ENCODE measurements at places on chromosomes 11 and 22.
A peak's percentile ranks its signal among the peaks of the same experiment; 100 is the strongest.

- DNase-seq, result no peak
Observed at GRCh38 chr11:102197670-102198139, 87.5 kb downstream of the YAP1 start.

DNA sequence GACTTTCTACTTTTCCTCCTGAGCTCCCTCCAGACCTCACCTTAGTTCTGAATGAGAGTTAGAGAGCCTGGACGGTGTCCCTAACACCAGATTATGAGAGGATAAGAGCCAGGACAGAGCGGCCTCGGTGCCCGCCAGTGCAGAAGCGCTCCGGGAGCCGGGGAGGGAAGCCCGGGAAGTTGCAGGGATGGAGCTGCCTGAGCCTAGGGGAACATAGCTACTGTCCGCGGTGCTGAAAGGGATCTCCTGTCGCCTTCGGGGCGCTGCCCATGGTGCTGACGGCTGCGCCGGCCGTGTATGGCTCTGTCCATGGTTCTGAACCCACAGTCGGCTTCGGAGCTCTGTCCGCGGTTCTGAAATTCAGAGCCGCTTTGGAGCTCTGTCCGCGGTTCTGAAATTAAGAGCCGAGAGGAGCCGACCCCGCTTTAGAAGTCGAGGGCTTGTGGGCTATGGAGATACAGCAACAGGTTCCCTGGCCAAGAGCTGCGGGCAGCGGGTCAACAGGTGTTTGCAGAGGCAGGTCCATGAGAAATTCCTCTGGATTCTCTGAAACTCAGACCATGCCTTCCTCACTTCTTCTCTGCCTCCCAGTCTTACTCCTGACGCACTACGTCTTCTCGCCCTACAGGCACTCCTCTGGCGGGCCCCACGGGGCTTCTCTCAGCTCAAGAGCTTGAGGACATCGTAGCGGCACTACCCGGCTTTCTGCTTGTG lies 814 bp downstream of the NPAS4 start:
- DNase-seq, result no peak

- no peak for DNase-seq
Observed at GRCh38 chr22:41234815-41235695, 5.7 kb downstream of the CHADL start.

DNA sequence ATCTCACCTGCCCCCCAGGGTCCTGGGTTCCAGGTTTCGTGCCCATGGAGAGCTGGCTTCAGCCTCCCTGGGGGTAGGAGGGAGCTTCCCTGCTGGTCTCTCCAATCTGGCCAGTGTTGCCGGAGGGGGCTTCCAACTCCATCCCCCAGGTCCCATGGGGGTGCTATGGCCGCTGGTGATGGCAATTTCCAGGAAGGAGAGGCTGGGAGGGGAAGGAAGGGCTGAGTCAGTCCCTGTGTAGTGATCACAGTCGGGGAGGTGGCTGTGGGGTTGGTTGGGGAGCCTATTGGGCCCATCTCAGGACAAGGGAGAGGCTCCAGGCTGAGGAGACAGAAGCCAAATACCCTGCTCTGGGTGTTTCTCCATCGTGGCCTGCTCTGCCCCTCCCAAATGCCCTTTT lies 5.7 kb upstream of the CDC42EP2 start:
- DNase-seq, result no peak

- no peak for DNase-seq
Observed at GRCh38 chr11:42657169-42657568, 654.6 kb upstream of the API5 start.

DNA sequence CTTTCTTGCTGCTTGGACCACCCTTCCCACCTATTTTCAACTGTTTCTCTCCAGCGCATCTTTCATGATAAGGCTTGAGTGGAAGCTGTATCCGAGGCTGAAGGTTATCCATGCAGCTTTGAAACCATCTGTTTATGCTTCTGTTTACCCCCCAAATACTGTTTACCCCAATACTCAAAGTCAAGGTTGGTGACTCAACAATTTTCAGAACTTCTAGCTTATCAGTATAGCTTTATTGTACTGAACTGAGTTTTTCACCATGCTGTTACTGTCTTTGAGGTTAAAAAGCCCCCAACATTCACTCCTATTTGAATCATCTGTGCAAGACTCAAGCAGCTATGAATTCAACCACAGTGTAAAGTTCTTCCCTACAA lies 1.1 kb upstream of the CABIN1 start:
- no peak for DNase-seq

GRCh38 chr11:64559351-64560138 lies 31.5 kb upstream of the SLC22A12 start:
- DNase-seq, result no peak

DNA sequence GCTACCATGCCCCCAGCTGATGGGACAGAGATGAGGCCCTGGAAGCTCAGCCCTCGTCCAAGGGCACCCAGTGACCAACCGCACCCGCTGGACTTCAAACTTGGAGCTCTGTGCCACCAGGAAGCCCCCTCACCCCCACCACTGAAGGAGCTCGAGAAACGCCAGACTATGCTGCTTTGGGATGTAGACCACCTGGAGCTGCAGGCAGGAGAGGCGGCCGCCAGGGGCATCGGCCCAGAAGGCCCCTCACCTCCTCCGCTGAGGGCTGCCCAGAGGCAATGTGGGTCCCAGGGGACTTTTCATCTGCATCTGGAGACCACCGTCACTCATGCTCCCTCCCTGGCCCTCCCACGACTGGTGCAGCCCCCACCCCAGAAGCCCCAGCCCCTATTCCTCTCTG lies 28.3 kb downstream of the CDKN1C start:
- DNase-seq, result no peak

- no peak for DNase-seq
Observed at GRCh38 chr11:26286472-26287066, 45.4 kb upstream of the ANO3 start.

GRCh38 chr11:65315866-65316226 lies 1.2 kb downstream of the CDC42EP2 start:
- DNase-seq, result no peak

DNA sequence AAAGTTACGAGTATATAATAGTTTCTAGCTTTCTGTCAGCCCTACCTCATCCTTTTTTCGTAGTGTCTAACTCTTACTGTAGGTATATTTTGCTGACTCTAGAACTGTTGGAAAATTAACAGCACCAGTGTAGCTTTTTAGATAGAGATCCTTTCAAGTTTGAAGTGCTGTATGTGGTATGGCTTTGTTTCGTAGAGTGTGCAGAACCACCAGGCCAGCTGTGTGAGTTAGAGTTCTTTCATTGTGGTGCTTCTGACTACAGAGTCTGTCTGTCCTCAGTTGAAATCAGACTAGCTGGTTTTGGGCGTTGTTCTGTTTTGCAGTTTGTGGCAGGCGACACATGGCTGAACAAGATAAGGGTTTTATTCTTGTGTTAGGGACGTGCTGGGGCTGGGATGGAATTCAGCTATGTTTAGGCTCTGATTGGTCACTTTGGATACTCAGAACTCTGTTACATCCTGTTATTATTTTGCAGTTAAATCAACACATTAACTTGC lies 3.2 kb downstream of the ARHGEF12 start:
- DNase-seq, result no peak

GRCh38 chr11:14643697-14644225 lies at the start of gene PDE3B:
PDE3B (plus strand) TSS chr11:14643804; CDS start chr11:14644076, 272 bp downstream.
- peak; percentile 85 for DNase-seq

DNA sequence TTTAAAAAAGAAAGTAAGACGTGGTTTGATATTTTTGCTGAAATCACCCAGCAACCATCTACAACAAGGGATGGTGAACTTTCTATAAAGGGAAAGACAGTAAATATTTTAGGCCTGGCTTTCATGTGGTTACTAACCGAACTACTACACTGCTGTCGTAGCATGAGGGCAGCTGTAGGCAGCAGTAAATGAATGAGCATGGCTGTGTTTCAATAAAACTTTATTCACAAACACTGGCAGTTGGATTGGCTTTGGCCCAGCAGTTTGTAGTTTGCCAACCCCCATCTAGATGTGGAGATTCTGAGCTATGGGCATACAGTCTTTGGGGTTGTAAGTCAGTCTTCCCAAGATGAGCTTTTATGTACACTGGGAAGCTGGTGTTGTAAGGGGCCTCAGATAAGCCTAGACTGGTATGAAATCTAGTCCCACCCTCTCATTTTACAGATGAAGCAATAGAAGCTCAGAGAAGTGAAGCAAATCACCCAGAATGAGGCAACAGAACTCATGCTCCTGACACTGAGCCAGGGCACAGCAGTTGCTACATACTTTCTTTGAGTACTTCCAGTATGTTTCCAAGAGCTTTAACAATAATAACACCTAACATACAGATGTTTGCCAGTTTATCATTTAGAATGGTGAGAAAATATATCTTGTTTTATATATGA lies 204.4 kb downstream of the ADAMTS15 start:
- no peak for DNase-seq

DNA sequence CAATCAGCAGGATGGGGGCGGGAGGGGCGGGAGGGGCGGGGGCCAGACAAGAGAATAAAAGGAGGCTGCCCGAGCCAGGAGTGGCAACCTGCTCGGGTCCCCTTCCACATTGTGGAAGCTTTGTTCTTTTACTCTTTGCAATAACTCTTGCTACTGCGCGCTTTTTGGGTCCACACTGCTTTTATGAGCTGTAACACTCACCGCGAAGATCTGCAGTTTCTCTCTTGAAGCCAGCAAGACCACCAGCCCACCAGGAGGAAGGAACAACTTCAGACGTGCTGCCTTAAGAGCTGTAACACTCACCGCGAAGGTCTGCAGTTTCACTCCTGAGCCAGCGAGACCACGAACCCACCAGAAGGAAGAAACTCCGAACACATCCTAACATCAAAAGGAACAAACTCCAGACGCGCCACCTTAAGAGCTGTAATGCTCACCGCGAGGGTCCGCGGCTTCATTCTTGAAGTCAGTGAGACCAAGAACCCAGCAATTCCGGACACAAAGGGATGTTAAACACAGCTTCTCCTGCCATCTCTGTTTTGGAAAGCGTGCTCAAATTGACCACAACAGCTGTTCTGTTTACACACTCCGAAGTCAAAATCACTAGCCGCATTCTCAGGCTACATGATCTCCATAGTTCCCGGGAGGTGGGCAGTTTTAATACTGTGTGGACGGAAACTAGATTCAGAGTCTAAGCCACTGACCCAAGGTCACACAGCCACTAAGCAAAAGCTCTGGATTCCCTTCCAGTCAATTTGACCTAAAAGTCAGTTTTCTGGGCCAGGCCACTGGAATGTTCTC lies 11.9 kb downstream of the PLAAT2 start:
- no peak for DNase-seq

DNA sequence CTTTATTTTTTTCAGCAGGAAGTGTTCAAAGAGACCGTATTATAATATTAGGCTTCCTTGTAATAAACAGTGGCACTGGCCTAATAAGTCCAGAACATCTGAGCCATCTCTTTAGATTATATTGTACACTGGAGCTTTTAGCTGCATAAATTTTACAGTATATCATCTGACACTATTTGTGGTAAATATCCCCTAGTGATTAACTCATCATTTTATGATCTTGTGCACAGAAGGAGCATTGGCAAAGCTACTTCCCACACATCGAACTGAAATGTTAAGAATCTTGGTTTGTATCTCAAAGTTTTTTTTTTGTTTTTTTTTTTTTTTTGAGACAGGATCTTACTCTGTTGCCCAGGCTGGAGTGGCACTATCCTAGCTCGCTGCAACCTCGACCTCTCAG lies 162.7 kb downstream of the HIPK3 start:
- DNase-seq, result no peak

GRCh38 chr11:61968758-61969390 lies 1.4 kb upstream of the FTH1 start:
- DNase-seq, result no peak

DNA sequence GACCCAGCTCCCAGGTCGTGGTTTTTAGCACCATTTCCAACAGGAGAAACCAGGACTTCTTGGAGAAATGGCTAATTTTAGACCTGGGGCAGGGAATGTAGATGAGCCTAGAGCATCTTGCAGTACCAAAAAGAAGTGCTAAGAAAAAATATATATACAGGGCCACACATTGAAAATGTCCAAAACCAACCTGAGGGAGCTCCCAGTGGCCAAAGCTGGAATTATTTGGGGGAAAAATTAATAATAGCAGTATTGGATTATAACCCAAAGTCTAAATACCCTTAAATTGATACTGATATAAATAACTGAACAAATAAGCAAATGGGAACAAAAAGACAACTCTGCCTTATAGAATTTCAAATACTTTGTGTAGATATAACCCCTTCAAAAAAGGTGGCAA lies 108.0 kb downstream of the PARVA start:
- DNase-seq, result no peak

GRCh38 chr11:12862696-12863469 lies 146.2 kb upstream of the RASSF10 start:
- no peak for DNase-seq

DNA sequence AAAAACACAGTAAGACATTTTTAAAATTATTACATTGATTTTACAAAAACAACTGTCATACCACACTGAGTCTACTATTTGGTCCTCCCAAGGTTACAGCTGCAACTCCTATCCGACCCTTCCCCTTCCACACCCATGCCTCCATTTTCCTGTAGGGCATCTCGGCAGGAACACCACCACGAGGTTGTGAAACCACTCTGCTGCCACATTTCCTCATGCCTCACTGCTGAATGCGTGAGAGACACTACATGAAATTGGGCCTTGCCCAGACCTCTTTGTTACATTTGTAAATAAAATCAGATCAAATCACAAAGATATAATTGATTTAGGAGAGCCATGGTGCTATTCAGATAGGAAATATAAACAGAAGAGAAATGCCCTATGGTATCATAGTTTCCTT lies 2.0 kb downstream of the ARHGAP32 start:
- no peak for DNase-seq

DNA sequence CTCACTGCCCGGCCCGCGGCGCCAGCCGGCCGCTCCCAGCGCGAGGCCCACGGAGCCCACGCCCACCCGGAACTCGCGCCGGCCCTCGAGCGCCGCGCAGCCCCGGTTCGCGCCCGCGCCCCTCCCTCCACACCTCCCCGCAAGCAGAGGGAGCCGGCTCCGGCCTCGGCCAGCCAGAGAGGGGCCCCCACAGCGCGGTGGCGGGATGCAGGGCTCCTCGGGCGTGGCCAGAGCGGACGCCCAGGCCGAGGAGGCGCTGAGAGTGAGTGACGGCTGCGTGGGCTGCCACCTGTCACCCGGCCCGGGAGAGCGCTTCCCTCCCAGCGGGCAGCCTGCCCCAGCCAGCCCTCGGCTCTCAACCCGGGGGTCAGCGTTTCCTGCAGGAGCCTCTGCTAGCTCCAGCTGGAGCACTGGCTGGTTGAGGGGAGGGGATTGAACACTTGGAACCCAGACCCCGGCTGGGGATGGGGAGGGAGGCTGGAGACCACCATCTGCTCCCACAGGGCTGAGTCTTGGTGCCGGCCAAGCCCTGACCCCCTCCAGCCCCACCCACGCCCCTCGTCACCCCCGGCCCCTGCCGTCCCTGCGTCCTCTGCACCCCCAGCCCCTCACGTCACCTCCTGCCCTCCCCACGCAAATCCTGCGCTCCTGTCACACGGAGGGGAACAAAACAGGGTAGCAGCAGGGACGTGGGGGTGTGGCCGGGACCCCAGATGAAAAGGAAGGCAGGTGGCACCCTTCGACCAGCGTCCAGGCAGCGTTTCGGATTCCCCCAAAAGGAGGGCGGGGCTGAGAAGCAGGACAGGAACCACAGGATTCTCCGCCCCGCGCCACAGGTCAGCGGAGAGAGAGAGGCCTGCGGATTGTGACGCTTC lies 157.0 kb downstream of the BRD1 start:
- DNase-seq, result no peak
